ENCODE measurements at places on chromosomes 6 and 20. TPM values are rescaled to one million over a fixed set of nuclear protein-coding genes. Genes with fewer than 3 reads are reported as not detected.

- no peak for DNase-seq
Measured at GRCh38 chr6:128208851-128209580, 308.2 kb upstream of the THEMIS start.

The HSF2 gene
- total RNA-seq, result 12.7 TPM

GRCh38 chr6:167495506-167496401 lies 170.9 kb downstream of the TTLL2 start:
- DNase-seq, result peak; percentile 58

DNA sequence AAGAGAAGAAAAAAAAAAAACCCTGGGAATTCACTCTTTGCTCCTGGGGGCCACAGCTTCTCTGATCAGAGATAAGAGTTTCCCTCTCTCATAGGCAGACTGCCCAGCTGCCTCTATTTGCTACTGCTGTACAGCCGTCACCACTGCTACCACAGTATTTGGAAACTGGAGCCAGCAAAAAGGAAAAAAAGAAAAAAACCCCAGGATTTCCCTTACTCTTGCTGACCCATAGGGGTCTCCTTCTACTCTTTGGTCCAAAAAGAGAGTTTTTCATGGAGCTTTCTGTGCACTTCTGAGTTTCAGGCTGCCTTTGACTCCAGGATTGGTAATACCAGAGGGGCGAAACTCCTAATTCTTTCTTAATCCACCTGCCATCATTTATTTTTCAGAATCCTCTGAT lies 89.7 kb downstream of the MDGA1 start:
- peak; percentile 4 for DNase-seq

DNA sequence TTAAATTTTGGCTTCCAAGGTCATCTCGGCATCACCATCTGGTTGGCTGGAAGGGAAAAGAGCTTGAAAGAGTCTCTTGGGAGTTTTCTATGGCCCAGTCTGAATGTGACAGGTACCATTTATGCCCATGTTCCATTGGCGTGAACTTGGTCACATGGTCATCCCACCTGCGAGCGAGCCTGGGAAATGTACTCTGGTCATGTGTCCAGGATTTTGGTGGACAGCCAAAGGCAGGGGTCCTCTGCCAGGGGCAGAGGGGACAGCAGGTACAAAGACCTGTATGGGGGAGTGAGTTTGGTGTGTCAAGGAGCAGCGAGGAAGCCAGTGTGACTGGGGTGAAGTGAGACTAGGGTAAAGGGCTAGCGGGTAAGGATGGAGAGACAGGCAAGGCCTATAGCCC lies 112.6 kb downstream of the CDC5L start:
- no peak for DNase-seq

The TFAP2C gene
- 0.38 TPM for total RNA-seq

DNA sequence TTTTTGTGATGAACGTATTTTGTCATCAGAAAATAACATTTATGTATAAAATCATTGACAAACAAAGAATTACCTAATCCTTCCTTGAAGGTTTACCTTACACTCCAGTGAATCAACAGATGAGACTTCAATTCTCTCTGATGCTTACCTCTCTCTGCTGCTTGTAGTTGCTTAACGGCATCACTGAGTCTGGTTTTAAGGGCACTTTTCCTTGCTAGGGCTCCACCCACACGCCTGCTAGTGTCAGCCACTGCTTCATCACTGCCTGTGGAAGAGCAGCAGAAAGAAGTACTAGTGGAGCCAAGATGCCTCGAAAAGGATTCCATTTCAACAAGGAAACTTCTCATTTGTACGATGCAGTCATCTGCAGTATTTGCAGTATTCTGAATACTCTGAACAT lies 63.0 kb downstream of the FAM229B start:
- DNase-seq, result no peak

DNA sequence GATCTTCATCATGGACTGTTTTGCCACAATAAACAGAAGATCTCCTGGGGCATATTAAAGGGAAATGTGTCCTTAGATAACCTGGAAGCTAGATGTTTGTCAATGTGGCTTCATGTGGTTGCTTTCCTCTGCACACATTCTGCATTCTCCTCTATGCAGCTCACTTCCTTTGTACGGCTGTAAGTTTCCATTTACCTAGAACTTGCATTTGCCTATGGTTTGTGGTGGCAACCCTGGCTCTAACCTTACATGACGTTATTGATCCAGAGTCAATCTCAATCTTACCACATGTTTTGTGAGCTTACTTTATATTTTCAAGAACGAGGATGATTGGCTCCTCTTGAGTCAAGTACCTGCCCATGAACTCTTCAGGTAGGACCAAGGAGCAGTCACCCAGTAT lies 863.1 kb downstream of the MAFB start:
- no peak for DNase-seq

The PNPLA1 gene
- total RNA-seq, result 0.14 TPM

DNA sequence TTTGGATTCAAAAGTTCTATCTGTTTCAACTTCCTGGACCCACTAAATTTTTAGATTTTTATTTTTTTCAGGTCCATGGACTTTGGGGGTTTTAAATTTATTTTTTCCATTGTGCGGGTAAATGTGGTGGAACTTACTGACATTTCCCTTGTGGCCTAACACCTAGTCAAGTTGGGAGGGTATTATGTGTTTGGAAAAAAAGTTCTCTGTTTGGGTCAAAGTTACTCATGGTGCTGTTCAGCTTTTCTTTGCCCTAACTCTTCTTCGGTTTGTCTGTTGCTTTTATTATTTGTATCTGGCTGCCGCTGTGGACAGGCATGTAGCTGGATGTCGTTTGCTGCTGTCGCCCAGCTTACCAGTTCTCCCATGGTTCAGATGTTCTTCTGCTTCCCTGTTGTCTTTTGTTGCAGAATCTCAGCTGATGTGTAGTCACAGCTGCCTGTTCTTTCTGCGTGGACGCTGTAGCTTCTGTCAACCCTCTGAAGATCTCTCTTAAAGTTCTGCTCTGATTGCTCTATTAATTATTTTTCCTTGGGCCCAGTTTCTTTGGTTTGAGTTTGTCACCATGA lies 7.9 kb downstream of the IGF2R start:
- DNase-seq, result no peak

DNA sequence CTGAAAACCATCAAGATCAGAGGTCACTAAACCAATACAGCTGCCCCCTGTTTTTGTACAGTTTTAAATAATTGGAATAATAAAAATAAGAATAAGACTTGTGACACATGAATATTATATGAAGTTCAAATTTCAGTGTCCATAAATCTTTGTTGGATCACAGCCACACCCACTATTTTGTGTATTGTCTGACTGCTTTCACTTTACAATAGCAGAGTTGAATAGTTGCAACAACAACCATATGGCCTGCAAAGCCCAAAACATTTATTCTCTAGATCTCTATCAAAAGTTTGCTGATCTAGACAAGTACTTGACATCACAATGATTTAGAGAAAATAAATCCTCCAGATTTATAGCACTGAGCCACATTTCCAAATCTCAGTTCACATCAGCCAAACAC lies 73.6 kb downstream of the SPTLC3 start:
- DNase-seq, result no peak

DNA sequence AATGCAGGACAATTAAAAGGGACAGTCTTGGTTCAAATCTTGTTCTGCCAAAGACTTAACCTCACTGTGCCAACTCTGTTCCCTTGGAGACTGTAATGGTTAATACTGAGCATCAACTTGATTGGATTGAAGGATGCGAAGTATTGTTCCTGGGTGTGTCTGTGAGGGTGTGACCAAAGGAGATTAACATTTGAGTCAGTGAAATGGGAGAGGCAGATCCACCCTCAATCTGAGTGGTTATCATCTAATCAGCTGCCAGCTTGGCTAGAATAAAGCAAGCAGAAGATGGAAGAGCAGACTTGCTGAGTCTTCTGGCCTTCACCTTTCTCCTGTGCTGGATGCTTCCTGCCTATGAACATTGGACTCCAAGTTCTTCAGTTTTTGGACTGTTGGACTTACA lies 474.4 kb downstream of the CD83 start:
- DNase-seq, result no peak

The LCA5 gene
- 6.8 TPM for total RNA-seq

Data from posterior vena cava (tissue), 2 donors.